Left renal pelvis (tissue), 4 donors: ENCODE measurements at places on chromosomes 12 and 14.

- DNase-seq, result no peak
Observed at GRCh38 chr14:71359823-71360222, 452.6 kb downstream of the PCNX1 start.

GRCh38 chr12:44507461-44507860 is 368.7 kb downstream of the NELL2 start:
- DNase-seq, result no peak

- no peak for DNase-seq
Observed at GRCh38 chr14:92780444-92781232, 13.5 kb upstream of the GOLGA5 start.

- no peak for DNase-seq
Observed at GRCh38 chr12:68420225-68421010, 88.3 kb upstream of the MDM1 start.

- DNase-seq, result no peak
Observed at GRCh38 chr14:105167303-105168092, 1.1 kb downstream of the JAG2 start.
